ENCODE measurements at places on chromosomes 3 and 15. TPM values are rescaled to one million over a fixed set of nuclear protein-coding genes. Genes with fewer than 3 reads are reported as not detected.

The DAPK2 gene
- 8.4 TPM for total RNA-seq

The ZBBX gene
- total RNA-seq = not detected

The TMEM40 gene
- not detected for total RNA-seq

The SAMMSON gene
- total RNA-seq = not detected

GRCh38 chr15:29880341-29880740, 58.1 kb upstream of the TJP1 start:
- no peaks in the 10 kb centered on the region for H3K27me3 ChIP-seq
- H3K4me1 ChIP-seq = no peaks in the 10 kb centered on the region
- DNase-seq = no peak
- H3K4me3 ChIP-seq = no peak overlapping the region
- no peak overlapping the region for H3K27ac ChIP-seq
- H3K36me3 ChIP-seq = no peaks in the 10 kb centered on the region

- DNase-seq = no peak
- no peaks in the 10 kb centered on the region for H3K36me3 ChIP-seq
- H3K4me1 ChIP-seq = peaks cover 23% of the 10 kb centered on the region
- no peaks in the 10 kb centered on the region for H3K27me3 ChIP-seq
- H3K27ac ChIP-seq = no peak overlapping the region
These were observed 14.6 kb downstream of the NUSAP1 start for GRCh38 chr15:41347236-41347635.

GRCh38 chr3:178205740-178206139, 330.5 kb upstream of the KCNMB2 start:
- no peak for DNase-seq
- H3K36me3 ChIP-seq = no peaks in the 10 kb centered on the region

DNA sequence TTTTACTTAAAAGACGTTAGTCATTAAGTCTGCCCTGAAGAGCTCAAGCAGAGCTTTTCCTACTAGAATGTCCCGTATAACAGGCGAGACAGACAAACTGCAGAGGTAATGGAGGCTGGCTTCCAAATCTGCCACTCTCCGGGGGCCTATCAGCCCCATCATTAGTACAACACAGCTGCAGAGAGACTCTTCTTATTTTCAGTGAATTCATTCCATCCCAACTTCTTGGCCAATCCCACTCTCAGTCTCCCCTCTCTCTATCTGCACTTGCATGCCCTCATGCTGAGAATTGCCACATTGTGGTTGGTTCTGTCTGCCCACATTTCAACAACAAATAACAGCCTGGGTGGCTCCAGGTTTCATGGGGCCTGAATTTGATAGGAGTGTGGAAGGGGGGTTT, 412.7 kb downstream of the ERC2 start:
- DNase-seq = no peak
- H3K36me3 ChIP-seq = no peaks in the 10 kb centered on the region
- no peak overlapping the region for H3K27ac ChIP-seq
- H3K4me1 ChIP-seq = no peaks in the 10 kb centered on the region
- H3K4me3 ChIP-seq = no peak overlapping the region

- H3K36me3 ChIP-seq = no peaks in the 10 kb centered on the region
- no peaks in the 10 kb centered on the region for H3K27me3 ChIP-seq
- no peak for DNase-seq
These were observed 124.4 kb downstream of the PDZRN3 start for GRCh38 chr3:73500321-73500720.

- no peaks in the 10 kb centered on the region for H3K36me3 ChIP-seq
- DNase-seq = no peak
- no peak overlapping the region for H3K27ac ChIP-seq
- no peaks in the 10 kb centered on the region for H3K4me1 ChIP-seq
These were observed 30.7 kb downstream of the DZIP3 start for GRCh38 chr3:108620250-108620649.

All from adrenal gland (tissue), 19 donors.